ENCODE measurements at places on chromosomes 12 and 14.

DNA sequence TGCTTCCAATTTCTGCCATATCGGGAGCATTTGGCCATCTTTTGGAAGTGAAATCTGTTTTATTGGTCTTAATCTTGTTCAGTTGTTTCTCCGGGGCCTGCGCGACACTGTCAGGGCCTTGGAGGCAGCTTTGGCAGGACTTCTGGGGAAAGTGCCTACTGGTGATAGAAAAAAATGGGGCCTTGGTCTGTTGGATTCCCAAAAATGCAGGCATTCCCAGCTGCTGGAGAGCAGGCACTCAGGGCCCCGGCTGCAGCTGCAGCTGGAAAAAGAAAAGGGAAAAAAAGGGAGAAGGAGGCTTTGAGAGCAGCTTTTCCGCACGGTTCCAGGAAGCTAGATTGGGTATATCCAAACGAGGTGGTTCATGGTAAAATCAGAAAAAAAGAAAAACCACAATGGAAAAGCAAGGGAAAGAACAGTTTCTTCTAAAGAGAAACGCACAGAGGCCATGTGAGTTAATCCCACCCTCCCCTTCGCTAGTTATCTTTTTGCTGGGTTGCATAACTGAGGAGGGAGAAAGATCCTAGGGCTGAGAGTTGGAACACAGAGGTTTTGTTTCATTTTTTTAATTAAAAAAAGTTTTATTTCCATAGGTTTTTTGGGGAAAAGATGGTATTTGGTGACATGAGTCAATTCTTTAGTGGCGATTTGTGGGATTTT lies 134.7 kb upstream of the RFLNA start:
- no peak for ATAC-seq

- ATAC-seq = no peak
Observed at GRCh38 chr12:100964028-100964427, 169.5 kb downstream of the ANO4 start.

DNA sequence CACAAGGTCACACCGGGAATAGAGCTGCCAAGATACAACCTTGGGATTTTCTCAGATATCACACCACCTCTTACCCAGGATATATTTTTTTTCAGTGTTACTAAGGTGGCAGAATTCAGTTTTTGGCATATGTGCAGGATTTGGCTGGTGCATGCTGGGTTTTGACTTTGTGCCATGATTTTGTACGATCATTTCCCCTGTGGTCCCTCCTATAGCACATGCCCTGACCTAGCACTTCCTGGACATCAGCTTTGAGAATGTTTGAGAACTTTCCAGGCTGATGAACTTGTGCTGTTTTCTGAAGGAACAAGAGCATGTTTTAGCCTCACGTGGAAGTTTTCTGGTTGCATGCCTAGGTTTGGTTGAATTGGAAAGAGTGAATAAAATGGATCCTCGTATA lies 11.0 kb upstream of the TBPL2 start:
- ATAC-seq = no peak

DNA sequence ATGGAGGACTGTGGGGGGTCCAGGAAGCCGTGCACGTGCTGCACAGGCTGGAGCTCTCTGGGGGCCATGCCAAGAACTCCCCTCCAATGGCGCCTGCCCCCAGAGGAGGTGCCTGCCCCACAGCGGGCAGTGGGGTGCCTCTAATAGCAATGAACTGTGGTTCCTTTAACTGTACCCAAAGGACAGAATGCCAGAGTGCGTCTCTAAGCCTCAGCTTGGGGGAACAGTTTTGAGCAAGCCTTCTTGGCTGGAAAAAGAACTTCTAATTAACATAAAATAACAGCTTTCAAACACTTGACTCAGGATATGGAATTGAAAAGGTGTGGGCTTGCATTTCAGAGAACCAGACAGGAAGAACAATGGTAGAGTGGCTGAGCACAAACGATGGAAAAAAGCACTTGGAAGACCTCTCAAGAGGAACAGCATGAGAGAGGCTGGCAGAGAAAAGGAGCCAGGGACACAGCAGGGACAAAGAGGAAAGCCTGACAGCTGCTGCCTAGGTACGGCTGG lies 195.6 kb downstream of the TTC7B start:
- ATAC-seq = no peak

- no peak for ATAC-seq
Observed at GRCh38 chr12:93753285-93753684, 76.1 kb downstream of the CRADD start.

- ATAC-seq = no peak
Observed at GRCh38 chr12:102421802-102422583, 58.4 kb downstream of the IGF1 start.

GRCh38 chr12:75715323-75715644 lies 203.9 kb upstream of the KRR1 start:
- ATAC-seq = no peak

GRCh38 chr12:7361265-7361664 lies 57.4 kb downstream of the ACSM4 start:
- no peak for ATAC-seq

DNA sequence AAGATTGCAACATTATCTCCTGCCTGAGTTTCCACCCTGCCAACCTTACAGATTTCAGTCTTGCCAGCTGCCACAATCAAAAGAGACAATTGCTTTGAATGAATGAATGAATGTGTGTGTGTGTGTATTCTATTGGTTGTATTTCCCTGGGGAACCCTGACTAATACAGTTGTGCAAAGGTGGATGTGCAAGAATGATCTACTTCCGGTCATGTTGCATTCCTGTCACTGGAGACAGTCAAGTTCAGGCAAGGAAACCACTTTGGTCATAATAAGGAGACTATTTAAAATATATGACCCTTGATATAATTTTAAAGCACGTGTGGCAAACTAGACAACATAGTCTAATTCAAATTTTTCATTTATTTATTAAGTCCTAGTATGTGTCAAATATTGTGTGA lies 13.1 kb downstream of the RERG start:
- ATAC-seq = peak; percentile 61

- no peak for ATAC-seq
Observed at GRCh38 chr12:101967506-101967905, 90.1 kb downstream of the DRAM1 start.

GRCh38 chr12:124230117-124230757 lies 64.7 kb upstream of the RFLNA start:
- ATAC-seq = no peak

DNA sequence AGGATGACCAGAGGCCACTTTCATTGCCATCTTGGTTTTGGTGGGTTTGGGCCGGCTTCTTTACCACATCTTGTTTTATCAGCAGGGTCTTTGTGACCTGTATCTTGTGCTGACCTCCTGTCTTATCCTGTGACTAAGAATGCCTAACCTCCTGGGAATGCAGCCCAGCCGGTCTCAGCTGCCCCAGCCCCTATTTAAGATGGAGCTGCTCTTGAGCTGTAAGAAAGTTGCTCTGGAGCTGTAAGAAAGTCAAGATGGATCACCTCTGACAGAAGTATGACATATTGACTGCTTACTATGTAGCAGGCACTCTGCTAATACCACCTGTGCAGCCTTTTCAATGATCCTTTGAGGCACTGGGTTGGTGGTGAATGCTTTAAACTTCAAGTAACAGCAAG lies 52.1 kb downstream of the RIN3 start:
- ATAC-seq = no peak

DNA sequence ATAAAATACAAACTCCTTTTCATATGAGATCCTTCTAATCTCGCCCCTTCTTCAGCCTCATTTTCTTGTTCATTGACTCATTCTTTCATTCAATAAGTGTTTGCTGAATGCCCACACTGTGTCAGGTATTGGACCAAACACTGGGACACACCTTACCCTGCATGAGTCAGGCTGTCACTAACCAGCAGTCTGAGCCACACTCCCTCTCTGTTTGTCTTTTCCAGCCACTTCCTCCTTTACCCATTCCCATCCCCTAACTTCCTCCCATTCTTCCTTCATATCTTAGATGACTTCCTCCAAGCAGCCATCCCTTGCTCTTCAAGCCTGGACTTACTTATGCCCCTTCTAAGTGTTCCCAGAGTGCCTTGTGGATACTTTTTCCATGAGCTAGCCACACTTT lies 27.0 kb upstream of the HIF1A start:
- ATAC-seq = no peak

- ATAC-seq = no peak
Observed at GRCh38 chr12:106580671-106581508, 1.9 kb upstream of the RFX4 start.

DNA sequence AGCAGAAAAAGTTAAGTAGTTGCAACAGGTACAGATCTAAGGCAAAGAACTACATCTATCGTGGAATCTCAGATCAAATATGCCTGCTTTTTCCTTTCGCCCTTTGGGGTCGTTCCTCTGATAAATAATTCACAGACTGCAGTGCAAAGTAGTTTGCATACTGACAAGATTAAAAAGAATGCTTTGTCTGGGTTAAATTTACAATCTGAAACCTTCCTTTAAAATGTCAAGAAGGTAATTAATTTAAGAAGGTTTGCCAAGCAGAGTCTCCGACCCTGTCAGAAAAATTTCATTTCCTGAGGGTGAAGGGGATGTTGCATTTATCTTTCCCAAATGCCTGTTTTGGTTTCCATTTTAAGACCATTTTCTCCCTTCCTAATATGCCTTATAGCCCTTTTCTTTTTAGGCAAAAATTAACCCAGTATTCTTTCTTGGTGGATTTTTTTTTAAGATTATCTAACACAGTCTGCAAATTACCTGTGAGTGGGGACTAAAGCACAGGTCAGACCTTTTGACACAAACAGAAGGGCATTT lies 406.9 kb downstream of the LRIG3 start:
- ATAC-seq = no peak

DNA sequence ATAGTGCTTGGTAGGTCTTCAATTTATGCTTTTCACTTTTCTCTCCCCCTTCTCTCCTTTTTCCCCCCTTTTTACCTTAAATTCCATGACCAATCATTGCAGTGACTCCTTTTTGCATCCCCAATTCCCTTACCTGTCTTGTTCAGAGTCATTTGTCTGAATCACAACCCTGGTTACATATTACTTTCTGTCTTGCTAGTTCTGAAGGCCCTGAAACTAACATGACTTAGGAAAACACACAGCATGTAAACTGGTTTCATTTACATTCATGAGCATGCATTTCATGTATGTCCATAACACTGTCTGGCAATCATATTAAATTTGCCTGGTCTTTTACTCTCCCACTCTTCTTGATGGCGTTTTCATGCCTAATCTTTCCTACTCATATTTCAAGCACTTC lies 20.3 kb upstream of the FOXG1 start:
- no peak for ATAC-seq

DNA sequence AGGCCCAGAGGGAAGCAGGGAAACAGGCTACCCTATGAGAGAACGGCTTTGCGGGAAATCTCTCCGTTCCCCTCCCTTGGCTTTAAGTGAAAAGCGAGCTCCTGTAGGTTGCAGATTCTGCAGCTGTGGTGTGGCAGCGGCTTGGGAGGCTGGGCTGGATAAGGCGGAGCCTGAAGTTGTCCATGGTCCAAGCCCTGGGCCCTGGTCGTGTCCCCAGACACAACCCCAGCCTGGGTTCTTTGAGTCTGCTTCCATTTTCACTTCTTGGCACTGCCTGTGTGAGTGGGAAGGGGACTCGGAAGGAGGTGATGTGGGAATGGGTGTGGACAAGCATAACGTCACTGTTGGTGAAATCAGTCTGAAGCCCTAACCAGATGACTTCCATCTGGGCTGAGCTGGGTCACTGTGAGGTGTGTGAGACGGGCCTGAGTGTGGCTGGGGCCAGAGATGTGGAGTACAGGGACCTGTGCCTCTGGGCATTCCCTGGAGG lies 43.0 kb upstream of the CTDSP2 start:
- ATAC-seq = peak; percentile 75

DNA sequence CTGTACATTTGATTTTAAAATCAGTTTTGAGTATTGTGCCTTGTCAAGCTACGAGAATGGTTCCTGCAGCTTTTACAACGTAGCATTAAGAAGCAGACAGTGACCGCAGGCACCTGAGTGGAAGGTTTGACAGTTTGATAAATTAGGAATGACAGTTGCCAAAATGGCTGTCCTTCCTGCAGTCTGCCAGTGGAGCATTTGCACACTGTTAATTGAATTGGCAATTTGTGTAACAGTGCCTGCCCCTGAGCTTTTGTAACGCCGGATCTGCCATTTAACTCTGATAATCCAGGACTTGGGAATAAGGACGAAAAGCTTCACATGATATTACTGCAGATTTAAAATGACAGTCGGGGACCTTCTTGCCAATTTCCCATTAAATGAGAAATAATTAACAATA lies 385.3 kb downstream of the NPAS3 start:
- no peak for ATAC-seq

DNA sequence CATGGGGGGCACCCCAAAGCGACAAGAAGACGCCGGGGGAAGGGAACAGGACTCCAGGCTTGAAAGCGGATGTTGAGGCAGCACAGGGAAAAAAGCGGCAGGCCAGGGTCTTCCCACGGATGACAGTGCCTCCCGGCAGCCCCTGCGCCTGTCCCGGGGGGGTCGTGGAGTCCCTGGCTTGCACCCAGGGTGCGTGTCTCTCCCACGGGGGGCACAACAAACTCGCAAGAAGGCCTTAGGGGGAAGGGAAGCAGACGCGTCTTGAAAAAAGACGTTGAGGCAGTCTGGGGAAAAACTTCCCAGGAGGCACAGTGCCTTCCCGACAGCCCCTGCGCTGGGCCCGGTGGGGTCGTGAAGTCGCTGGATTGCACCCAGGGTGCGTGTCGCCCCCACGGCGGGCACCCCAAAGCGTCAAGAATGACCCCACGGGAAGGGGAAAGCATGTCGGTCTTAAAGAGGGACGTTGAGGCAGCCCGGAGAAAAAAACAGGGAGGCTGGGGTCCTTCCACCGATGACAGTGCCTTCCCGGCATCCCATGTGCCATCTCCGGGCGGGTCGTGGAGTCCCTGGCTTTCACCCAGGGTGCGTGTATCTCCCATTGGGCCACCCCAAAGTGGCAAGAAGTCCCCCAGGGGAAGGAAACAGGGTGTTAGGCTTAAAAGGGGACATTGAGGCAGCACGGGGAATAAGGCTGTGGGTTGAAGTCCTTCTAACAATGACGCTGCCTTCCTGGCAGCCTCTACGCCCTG lies 159.9 kb upstream of the ALG10B start:
- no peak for ATAC-seq
